ENCODE measurements at places on chromosomes 3 and 15.

- DNase-seq = no peak
Observed at GRCh38 chr3:157856078-157856939, 249.9 kb downstream of the SHOX2 start.

- DNase-seq = no peak
Observed at GRCh38 chr3:141448606-141449220, 38.1 kb upstream of the RASA2 start.

GRCh38 chr3:17065881-17066280 is 181.1 kb downstream of the PLCL2 start:
- no peak for DNase-seq

DNA sequence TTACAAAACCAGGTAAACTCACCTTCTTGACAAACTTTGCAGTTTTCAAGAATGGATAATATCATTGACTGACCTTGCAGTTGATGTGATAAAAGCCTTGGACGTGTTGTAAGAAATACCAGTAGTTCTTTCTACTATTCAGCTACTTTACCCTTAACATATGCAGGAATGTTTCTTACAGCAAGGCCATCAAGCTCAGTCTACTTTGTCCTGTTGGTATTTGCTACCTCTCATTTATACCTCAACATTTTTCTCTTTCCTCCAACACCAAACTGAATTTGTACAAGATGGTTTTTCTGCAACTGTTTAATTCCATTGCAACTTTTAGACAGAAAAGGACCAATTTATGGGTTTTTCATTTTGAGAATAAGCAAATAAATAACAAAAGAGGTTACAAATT is 147.4 kb upstream of the BCHE start:
- no peak for DNase-seq

DNA sequence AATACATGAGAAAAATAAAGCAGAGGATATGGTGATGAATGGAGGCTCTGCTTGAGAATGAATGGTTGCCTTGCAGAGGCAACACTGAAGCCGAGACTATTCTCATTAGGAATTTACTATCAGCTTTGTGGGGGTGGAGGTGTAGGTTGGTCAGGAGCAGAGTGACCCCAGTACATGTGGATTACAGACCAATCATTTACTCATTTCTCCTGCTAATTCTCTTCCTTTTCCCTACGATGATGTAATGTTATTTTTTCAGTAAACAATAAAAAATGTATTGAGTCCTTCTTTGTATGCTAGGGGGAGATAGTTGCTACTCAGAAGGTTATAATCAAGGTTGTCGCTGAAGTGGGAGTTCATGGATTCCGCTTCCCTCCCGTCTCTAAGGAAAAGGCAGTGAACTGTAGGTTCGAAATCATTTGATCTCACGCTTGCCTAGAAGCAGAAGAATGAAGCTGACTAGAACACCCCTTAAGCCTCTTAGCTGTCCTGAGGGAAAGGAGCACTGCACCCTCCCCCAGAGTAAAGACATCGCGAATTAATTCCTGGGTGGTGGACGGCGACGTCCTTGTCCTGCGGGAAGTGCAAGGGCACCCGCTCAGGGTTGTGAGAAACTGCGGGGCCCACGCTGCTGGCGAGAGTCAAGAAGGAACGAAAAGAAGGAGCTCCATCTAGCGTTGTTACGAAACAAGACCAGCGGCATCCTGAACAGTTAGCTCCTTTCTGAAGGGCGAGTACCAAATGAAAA is 213.2 kb upstream of the PFN2 start:
- DNase-seq = no peak

GRCh38 chr3:194870394-194871110 is 184.9 kb downstream of the FAM43A start:
- no peak for DNase-seq

Data from T-helper 2 cell (primary cell).